ENCODE measurements at places on chromosomes 5 and 9.

GRCh38 chr9:129185402-129185801 lies 7.3 kb upstream of the IER5L start:
- DNase-seq: no peak

DNA sequence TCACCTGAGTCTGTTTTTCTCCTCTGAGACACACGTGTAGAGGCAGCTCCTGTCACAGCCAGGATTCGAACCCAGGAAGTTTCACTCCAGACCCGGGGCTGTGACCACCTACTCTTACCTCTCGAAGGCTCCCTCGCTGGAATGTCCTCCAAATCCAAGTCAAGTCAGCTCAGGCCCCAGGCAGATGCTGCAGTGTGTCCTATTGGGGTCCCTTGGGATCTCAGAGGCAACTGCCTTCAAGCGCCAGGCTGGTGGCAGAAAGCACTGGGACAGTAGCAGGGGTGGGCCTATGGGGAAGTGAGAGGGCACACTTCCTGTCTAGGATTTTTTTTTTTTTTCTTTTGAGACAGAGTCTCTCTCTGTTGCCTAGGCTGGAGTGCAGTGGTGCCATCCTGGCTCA lies 762 bp upstream of the ST6GALNAC4 start:
- no peak for DNase-seq

GRCh38 chr5:178242416-178242815 lies 9.8 kb upstream of the PHYKPL start:
- no peak for DNase-seq

DNA sequence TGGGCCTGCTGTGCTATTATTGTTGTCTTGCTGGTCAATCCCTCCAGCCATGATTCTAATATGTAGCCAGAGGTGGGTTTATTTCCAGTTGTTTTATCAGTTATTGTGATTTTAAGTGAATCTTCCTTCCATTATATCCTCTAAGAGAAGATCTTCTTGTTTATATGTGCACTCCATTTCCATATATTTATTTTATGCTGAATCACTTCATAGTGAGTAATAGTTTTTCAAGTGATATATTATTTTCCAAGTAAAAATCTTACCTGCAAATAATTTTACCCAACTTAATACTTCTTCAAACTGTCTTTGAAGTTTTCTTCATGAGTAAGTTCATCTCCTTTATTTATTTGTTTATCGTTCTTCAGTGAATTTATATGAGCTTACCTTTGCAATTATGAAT lies 13.5 kb upstream of the GPR150 start:
- DNase-seq: no peak

GRCh38 chr5:57940236-57940635 lies 457.6 kb upstream of the ACTBL2 start:
- no peak for DNase-seq

DNA sequence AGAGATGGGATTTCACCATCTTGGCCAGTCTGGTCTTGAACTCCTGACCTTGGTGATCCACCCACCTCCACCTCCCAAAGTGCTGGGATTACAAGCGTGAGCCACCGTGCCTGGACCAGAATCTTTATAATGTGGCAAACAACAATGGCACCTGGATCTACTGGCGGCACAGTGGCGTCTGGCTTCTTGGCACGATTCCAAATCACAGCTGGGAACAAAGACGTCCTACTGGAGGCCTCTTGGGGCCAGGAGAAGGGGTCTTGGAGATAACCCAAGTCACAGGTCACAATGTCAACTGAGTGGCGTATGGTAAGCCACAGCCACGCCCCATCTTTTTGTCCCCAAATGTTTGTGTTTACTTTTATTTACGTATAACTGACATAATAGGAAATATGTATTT lies 77.8 kb upstream of the RAPGEF1 start:
- DNase-seq: peak; percentile 58

GRCh38 chr5:142453932-142454331 lies 129.1 kb upstream of the SPRY4 start:
- DNase-seq: no peak

GRCh38 chr5:28077291-28078240 lies 1039.2 kb upstream of the CDH9 start:
- no peak for DNase-seq

- no peak for DNase-seq
Observed at GRCh38 chr9:89877051-89878002, 272.5 kb downstream of the GADD45G start.

DNA sequence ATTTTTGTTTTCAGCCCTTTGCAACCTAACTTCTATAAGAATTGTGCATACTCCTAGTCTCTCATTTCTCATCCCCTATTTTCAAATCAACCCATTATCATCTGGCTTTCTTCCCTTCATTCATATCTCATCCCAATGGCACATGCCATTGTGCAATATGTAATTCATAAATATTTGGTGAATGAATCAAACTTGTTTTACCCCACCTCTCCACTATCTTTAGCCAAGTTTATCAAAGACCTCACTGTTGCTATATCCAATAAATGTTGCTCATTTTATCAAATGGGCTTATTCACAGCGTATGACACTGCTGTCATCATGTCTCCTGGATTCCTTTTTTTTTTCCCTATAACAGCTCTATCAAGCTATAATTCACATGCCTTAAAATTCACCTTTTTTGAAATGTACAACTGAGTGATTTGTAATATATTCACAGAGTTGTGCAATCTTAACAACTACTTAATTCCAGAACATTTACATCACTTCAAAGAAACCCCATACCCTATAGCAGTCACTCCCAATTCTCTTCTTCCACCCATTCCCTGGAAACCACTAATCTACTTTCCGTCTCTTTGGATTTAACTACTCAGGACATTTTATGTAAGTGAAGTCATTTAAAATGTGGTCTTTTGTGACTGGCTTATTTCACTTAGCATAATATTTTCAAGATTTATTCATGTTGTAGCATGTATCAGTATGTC lies 214.4 kb upstream of the PAPPA start:
- no peak for DNase-seq

DNA sequence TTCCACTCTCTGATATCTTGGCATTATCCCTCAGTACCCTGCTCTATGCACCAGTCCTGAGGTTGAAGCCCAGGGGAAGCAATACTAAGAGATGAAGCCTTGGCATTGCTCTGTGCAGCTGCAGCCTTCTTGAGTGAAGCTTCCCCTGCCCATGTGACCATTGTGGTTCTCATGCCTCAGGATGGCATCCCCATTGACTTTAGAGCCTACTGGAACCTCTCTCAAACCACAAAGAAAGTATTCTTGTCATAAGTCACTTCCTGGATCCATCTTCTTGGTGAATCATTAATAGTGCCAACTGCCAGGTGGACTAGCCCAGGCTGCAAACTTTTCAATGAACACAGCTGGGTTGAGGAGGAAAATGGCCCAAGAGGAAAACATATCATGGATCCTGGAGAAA lies 283.9 kb upstream of the RFX3 start:
- DNase-seq: no peak

- no peak for DNase-seq
Observed at GRCh38 chr5:52787600-52788504, at the start of the genes ITGA1 and PELO. ITGA1 (plus strand) TSS chr5:52787916; CDS start chr5:52788354, 438 bp downstream. PELO (plus strand) TSS chr5:52787916; CDS start chr5:52800395, 12,479 bp downstream.

- DNase-seq: no peak
Observed at GRCh38 chr9:20394969-20395368, 227.3 kb downstream of the MLLT3 start.

All from NCI-H2107 (cell line).